Nephron progenitor cell (in vitro differentiated cells): ENCODE measurements at places on chromosomes 12 and 14.

DNA sequence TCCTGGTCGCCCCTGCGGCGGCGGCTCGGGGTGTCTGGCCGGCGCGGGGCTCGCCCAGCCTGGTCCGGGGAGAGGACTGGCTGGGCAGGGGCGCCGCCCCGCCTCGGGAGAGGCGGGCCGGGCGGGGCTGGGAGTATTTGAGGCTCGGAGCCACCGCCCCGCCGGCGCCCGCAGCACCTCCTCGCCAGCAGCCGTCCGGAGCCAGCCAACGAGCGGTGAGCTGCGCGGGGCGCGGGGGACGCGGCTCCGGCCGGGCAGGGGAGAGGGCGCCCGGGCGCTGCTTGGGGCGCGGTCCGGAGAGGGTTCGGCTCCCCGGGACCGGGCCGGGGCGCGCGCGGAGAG lies at the start of gene LGALS3:
Gene LGALS3, plus strand, starts transcription at position 167 of the 342 bp plus-strand sequence. CDS start 8,122 bp downstream, outside the sequence.
- H3K27ac ChIP-seq, result no peak within 1 kb of the TSS
- no peaks in the 10 kb centered on the region for H3K36me3 ChIP-seq
- H3K4me1 ChIP-seq, result peaks cover 10% of the 10 kb centered on the region
- H3K27me3 ChIP-seq, result peaks cover 76% of the 10 kb centered on the region

DNA sequence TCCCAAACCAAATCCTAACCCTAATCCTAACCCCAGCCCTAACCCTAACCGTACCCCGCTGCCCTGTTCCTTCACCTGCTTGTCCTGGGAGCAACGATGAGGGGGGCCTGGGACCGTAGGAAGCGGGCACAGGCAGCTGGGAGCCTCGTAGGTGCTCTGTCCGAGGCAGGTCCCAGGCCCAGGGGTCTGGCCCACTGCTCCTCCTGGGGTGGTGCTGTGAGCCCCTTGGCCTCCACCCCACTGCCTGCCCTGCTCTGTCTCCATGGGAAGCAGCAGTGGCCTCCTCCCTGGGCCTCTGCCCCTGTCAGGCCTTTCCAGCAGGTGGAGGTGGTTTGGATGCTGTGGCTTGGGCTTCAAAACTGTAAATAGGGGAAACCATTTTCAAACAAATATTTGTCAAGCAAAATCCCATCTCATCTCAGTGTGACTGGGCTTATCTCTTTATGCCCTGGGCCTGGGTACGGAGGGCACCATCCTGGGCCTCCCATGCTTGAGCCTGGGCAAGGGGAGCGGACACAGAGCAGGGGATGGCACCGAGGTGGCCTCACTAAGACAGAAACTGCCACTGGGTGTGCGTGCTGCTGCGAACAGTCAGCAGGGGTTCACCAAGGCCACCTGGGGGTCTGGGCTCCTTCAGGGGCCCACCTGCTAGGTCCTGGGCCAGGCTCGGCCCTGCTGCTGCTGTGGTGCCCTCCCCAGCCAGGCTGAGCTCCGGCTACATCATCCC lies 3.7 kb upstream of the BEGAIN start:
- peaks cover 18% of the 10 kb centered on the region for H3K4me1 ChIP-seq
- no peak overlapping the region for H3K4me3 ChIP-seq
- H3K36me3 ChIP-seq, result no peaks in the 10 kb centered on the region

DNA sequence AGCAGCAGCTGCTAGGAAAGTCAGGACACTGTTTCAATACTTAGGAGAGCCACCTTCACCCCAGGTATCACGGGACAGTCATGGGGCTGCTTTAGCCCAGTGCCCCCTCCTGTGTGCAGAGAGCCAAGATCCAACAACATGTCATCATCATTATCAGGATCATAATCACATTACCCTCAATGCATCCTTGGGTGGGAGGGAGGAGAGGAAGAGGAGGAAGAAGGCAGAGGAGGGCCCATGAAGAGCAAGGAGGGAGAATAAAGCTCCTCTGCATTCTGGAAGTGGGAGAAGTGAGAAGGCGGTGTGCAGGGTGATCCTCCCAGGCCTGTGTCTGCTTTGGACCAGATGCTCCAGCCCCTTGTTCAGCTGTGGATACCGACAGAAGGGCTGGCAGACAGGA lies 64.2 kb downstream of the TSPAN11 start:
- H3K27me3 ChIP-seq, result peaks cover 4% of the 10 kb centered on the region
- no peak overlapping the region for H3K4me3 ChIP-seq
- no peaks in the 10 kb centered on the region for H3K36me3 ChIP-seq
- peaks cover 18% of the 10 kb centered on the region for H3K4me1 ChIP-seq

DNA sequence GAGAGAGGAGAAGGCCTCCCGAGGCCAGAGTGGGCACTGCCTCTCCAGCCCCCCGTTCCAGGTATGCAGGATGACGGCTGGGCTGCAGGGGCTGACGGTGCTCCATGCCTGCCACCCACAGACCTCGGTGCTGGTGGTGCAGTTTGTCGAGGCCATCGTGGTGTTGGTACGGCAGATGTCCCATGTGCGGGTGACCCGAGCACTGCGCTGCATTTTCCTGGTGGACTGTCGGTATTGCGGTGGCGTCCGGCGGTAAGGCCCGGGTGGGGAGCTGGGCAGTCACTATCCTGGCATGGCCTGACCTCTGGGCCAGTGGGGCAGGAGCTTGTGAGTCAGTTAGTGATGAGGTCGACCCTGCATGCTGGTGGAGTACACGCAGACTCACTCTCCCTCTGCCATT lies 47.4 kb downstream of the TPCN1 start:
- H3K4me3 ChIP-seq, result no peak overlapping the region
- H3K4me1 ChIP-seq, result peaks cover 37% of the 10 kb centered on the region
- peaks cover 25% of the 10 kb centered on the region for H3K36me3 ChIP-seq
- no peak overlapping the region for H3K27ac ChIP-seq

DNA sequence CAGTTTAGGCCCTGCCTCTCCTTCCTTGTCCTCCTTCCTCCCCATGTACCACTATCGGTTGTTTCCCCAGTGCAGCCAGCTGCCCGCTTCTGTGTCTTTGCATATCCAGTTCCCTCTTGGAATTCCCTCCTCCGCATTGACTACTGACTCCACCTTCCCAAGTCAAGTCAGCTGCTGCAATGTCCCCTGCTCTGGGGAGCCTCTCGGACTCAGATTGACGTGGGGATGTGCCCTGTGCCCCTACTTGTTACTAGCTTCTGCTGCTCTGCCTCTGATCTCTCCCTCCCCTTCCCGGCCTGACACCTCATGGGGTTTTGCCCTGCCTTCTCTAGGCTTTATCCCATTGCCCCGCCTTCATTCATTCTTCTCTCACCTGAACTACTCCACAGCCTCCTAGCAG lies 2.1 kb upstream of the CD9 start:
- no peaks in the 10 kb centered on the region for H3K36me3 ChIP-seq
- peak overlapping the region; percentile 38 for H3K27ac ChIP-seq
- peak overlapping the region; percentile 31 for H3K4me3 ChIP-seq
- peak; percentile 39 for DNase-seq
- peaks cover 70% of the 10 kb centered on the region for H3K4me1 ChIP-seq

DNA sequence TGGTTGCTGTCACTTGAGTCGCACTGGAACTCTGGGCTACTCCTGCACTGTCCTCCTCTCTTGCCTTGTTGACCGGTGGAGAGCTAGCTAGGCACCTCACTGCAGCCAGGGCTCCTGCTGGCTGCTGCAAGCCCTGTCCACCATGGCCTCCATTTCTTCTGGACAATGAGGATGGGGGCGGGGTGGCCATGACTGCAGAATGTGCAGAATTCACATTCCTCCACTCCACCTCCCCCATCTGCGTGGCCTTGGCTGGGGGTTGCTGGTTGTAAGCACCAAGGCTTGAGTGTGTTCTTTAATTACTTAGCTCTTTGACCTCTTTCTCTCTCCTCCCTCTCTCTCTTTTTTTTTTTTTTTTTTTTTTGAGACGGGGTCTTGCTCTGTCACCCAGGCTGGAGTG lies 248.5 kb downstream of the PCNX1 start:
- no peak overlapping the region for H3K27ac ChIP-seq
- peaks cover 20% of the 10 kb centered on the region for H3K4me1 ChIP-seq
- peak; percentile 25 for DNase-seq
- peaks cover 3% of the 10 kb centered on the region for H3K27me3 ChIP-seq
- peaks cover 2% of the 10 kb centered on the region for H3K36me3 ChIP-seq
- H3K4me3 ChIP-seq, result no peak overlapping the region

GRCh38 chr14:36773558-36773957 lies 111.9 kb downstream of the PAX9 start:
- H3K27me3 ChIP-seq, result no peaks in the 10 kb centered on the region
- peaks cover 26% of the 10 kb centered on the region for H3K4me1 ChIP-seq
- no peak overlapping the region for H3K4me3 ChIP-seq
- no peak for DNase-seq
- peaks cover 13% of the 10 kb centered on the region for H3K36me3 ChIP-seq
- no peak overlapping the region for H3K27ac ChIP-seq

GRCh38 chr12:18479256-18479655 lies 217.9 kb downstream of the PIK3C2G start:
- no peak overlapping the region for H3K27ac ChIP-seq
- H3K4me1 ChIP-seq, result peaks cover 15% of the 10 kb centered on the region
- DNase-seq, result no peak
- H3K36me3 ChIP-seq, result no peaks in the 10 kb centered on the region
- H3K27me3 ChIP-seq, result peaks cover 6% of the 10 kb centered on the region

GRCh38 chr12:57031138-57031725 lies 14.9 kb upstream of the TAC3 start:
- no peak for DNase-seq
- no peak overlapping the region for H3K27ac ChIP-seq
- H3K27me3 ChIP-seq, result peaks cover 22% of the 10 kb centered on the region
- H3K36me3 ChIP-seq, result no peaks in the 10 kb centered on the region

DNA sequence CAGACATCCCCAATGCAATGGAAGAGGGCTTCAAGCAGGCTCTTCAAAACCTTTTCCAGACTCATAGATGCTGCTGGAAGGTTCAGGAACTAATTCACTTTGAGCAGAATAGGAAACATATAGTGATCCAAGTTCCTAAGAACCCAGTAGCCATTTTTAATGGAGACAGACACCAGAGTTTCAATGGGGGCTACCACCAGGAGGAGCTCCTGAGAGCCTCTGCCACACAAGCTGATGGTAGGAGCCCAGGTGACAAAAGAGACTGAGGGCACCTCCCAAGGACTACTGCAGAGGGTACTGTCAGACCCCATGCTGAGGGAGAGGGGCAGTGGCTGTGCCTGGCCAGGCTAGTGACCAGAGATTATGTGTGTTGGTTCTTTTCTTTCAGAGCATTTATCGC lies 45.9 kb downstream of the IFNG start:
- H3K27ac ChIP-seq, result no peak overlapping the region
- H3K4me1 ChIP-seq, result peaks cover 18% of the 10 kb centered on the region
- H3K36me3 ChIP-seq, result no peaks in the 10 kb centered on the region
- H3K27me3 ChIP-seq, result no peaks in the 10 kb centered on the region

DNA sequence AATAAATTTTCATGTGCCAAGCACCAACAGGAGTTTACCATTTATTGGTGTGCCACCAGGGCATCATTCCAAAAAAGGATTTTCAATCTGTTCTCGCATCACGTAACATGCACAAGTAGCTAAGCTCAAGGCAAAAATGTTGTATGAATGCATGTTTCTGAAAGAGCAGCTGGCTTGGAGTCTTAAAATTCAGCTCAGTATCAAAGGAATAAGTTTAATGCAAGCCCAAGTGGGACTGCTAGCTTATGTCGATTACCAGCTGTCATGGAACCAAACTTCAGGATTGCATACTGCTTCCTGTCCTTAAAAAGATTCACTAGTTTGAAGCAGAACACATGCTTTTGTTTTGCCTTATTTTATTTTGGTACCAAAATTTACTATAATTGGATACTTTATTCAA lies 437.0 kb downstream of the FSCB start:
- H3K27me3 ChIP-seq, result no peaks in the 10 kb centered on the region
- no peak for DNase-seq
- no peaks in the 10 kb centered on the region for H3K36me3 ChIP-seq
- H3K4me1 ChIP-seq, result no peaks in the 10 kb centered on the region
- no peak overlapping the region for H3K27ac ChIP-seq

DNA sequence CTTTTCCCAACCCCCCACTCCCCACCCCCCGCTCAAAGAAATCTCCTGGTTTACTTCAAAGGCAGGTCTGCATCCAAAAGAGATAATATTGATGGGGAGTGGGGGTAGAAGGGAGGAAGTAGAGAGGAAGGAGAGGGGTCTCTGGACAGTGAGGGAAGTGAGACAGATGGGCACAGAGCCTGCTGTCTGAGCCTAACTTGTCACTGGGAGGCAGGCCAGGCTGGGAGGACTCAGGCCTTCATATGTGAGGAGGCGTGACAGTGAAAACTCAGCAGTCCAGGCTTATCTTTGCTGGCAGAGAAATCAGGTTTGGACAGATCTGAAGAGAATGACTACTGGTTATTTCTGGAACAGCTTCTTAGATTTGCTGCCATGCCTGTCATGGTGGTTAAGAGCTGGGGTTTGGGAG lies 192.3 kb downstream of the NUAK1 start:
- peaks cover 43% of the 10 kb centered on the region for H3K4me1 ChIP-seq
- no peaks in the 10 kb centered on the region for H3K36me3 ChIP-seq
- H3K27me3 ChIP-seq, result peaks cover 6% of the 10 kb centered on the region
- no peak for DNase-seq
- no peak overlapping the region for H3K4me3 ChIP-seq

- H3K27ac ChIP-seq, result no peak overlapping the region
- no peak for DNase-seq
- H3K36me3 ChIP-seq, result peaks cover 8% of the 10 kb centered on the region
- peaks cover 7% of the 10 kb centered on the region for H3K27me3 ChIP-seq
- H3K4me3 ChIP-seq, result no peak overlapping the region
Observed at GRCh38 chr14:65853407-65853955, 441.0 kb downstream of the FUT8 start.

GRCh38 chr12:113954547-113954946 lies 11.6 kb downstream of the RBM19 start:
- H3K27me3 ChIP-seq, result no peaks in the 10 kb centered on the region
- H3K4me1 ChIP-seq, result no peaks in the 10 kb centered on the region
- peaks cover 21% of the 10 kb centered on the region for H3K36me3 ChIP-seq
- H3K4me3 ChIP-seq, result no peak overlapping the region
- no peak overlapping the region for H3K27ac ChIP-seq
- DNase-seq, result no peak

DNA sequence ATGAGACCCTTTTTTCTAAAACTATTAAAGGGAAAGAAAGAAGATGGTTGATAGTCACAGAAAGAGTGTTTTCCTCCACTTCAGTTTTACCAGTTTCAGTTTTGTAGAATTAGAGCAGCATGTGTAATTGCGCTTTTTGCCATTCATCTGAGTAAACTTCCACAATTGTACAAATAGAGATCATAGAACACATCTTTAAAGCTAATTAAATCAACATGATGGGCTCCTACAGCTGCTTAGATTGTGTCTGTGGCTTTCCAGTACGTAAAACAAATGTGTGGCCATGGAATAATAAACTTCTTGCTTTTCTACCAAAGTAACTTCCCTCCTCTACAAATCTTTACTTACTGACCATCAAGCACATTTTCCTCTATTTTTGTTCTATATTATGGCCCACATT lies 84.2 kb upstream of the LRIG3 start:
- H3K27me3 ChIP-seq, result no peaks in the 10 kb centered on the region
- DNase-seq, result no peak
- H3K36me3 ChIP-seq, result no peaks in the 10 kb centered on the region

DNA sequence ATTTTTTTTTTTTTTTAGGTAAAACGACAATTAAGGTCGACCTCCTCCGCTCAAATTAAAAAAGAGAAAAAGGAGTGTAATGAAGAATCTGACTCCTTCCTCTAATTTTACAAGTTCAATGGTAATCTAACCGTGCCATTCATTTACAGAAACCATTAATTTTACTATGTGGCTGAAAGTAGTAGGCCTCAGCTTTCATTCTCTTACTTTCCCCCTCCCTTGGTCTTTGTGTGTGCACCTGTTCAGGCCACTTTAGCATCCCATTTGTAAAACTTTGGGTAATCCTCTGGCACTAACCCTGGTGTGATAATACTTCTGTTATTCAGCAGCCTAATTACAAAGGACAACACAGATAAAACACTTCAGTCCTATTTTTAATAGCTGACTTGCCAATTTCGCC lies 128.1 kb downstream of the ASCL1 start:
- no peak for DNase-seq
- H3K27ac ChIP-seq, result no peak overlapping the region
- no peaks in the 10 kb centered on the region for H3K36me3 ChIP-seq
